HuH-7.5 (cell line): ENCODE measurements at places on chromosomes 1 and 21.

GRCh38 chr1:108601708-108602410 lies 42.0 kb downstream of the EEIG2 start:
- no peak for DNase-seq

GRCh38 chr1:236800002-236800620 lies 5.0 kb downstream of the MTR start:
- DNase-seq = no peak

DNA sequence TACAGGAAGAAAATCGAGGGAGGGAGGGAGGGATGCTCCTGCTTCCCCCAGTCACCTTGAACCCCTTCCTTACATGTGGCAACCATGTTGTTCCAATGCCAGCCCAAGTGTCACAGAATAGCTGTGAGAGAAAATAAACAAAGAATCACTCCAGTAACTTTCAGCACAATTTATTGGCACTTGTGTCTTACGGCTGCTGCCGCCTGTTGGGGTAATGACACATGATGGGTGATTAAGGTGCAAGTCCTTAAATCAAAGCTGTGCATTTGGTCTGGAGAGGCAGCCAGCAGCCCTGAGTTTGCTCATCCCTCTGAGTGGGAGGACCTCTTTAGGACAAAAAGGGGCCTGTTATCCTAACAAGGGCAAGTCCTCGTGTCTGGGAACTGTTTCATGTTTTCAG lies 377.7 kb downstream of the PCP4 start:
- DNase-seq = no peak

DNA sequence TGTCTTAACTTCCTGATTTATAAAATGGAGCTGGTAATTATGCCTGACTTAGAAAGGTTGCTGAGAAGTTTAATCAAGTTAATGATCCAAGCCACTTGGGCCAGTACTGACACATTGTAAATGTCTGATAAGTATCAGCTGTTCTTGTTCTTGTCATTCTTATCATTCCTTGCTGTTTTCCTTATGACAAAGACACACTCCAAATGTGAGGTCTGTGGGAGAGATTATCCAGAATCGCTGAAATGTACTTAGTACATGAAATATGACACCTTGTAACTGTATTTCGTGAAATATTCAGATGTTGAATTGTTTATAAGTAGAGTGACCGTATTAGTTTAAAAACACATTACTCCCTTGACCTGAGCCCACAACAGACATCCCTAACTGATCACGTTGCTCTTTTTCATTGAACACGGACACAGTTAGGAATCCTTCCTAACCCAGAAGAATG lies 6.1 kb downstream of the AADACL4 start:
- no peak for DNase-seq

- no peak for DNase-seq
These were observed 151.5 kb downstream of the ST6GALNAC5 start for GRCh38 chr1:77018761-77019160.

DNA sequence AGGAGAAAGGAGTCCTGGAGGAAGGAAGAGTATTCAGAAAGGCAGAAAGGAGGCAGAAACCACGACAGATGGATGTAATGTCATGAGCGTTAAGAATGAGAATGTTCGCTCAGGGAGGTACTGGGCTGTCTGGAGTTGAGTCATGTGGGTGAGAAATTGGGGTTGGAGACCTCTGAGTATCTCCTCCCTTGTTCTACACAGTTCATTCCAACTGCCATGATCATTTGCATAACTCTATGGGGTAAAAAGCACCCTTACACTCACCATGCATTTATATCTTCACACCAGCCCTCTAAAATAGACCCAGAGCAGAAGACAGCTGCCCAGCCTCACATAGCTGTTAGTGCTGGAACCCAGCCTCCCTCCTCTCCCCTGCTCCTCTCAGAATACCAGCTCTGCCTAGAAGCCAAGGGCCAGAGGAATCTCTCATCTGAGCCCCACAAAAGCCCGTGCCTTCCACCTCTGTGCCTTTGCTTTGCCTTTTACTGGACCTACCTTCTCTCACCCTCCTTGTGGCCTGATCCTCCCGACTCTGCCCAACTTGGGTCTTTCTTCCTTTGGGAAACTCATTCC lies 85.2 kb downstream of the BEND5 start:
- DNase-seq = no peak

DNA sequence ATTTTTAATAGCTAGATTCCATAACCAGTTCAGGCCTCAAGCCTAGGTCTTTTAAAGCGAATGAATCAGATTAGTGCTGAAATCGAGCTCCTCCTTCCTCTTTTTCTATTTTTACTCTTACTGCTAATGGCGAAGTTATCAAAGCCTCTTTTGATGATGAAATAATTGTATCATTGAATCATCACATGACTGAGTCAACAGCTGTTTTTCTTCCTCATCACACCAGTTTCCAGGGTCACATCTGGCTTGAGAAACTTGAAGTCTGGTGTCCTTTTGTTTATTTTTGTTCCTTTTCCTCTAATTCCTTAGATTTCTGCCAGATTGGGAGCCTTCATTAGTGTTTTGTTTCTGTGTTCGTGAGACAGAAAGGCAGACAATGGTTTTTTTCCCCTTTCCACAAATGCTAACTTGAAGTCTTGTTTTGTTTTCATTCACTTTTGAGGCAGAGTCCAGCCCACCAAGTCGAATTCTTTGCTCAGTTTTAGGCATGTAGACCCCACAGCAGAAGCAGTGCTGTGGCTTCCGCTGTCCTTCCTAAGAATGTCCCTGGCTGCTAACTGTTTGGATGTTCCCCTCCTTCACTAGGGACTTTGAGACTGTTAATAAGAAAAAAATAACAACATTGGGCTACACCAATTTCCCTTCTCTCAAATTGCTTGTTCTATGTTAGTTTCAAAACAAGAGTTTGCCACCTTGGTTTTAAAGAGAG lies 51.9 kb upstream of the FMOD start:
- DNase-seq = no peak

GRCh38 chr1:184504040-184504954 lies 117.5 kb downstream of the C1orf21 start:
- DNase-seq = no peak

GRCh38 chr21:46411691-46412090 lies 47.0 kb upstream of the DIP2A start:
- no peak for DNase-seq

DNA sequence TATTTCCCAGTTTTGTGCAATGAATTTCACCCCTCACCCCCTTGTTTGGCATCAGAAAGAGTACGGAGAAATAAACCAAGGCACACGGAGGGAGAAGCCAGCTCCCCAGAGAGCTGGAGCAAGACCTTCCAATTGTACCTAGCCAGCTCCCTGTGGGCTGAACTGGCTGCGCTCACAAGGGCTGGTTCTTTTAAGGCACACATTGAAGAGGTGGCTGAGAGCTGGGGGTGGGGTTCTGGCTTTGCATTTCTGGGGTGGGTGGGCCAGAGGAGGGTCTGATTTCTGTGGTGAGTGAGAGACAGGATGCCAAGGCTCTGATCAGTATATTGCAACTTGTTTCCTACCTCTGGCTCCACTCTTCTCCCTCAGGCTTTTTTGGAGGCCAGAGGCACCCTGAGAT lies 39.5 kb upstream of the NFASC start:
- no peak for DNase-seq

GRCh38 chr1:225768662-225769426 lies 8.8 kb upstream of the SRP9 start:
- peak; percentile 59 for DNase-seq

- no peak for DNase-seq
These were observed 49.3 kb downstream of the CLCA4 start for GRCh38 chr1:86596224-86596623.

- no peak for DNase-seq
These were observed 30.0 kb upstream of the PADI6 start for GRCh38 chr1:17342014-17342441.

- no peak for DNase-seq
These were observed 7.3 kb downstream of the CSTB start for GRCh38 chr21:43768868-43769167.

- DNase-seq = no peak
These were observed 60.4 kb downstream of the VANGL2 start for GRCh38 chr1:160460683-160461287.

DNA sequence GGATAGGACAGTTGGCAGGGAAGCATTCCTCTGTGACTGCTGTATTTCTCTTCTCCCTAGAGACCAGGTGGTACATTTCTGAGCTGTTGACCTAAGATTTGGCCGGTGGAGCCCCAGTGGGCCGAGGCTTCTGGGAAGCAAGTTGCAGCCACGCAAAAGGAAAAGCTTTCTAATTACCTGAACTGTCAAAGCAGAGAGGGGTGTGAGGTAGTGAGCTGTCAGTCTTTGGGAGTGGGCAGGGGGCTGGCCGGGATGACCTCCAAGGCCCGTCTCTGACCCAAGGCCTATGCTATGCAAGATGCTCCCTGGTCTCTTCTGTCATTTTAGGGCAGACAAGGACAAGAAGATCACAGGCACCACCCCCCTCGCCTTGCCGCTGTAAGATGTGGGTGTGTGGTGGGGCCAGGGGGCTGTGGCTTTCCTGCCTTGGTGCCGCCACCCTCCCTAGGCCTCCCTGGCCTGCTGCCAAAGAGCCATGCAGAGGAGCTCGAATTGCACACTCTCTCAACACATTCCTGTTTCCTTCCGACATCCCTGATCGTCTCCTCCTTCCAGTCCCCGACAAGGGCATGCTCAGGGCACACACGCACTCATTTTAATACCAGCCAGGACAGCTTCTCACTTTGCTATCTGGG lies 7.7 kb downstream of the PADI1 start:
- DNase-seq = no peak

DNA sequence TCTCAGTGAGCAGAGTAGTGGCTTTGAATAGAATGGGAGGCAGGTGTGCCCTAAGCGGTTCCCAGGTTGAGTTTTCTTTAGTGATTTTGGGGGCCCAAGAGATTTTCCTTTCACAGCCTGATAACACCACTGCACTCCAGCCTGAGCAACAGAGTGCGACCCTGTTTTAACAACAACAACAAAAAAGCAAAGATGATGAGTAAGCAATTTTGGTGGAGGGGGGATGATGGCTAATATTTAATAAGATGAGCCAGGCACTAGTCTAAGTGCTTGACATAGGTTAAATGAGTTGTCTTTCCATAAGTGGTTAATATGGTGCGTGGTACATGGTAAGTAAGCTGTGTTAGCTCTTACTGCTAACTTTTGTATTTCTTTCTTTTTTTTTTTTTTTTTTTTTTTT lies 2.0 kb downstream of the RNPEP start:
- no peak for DNase-seq

DNA sequence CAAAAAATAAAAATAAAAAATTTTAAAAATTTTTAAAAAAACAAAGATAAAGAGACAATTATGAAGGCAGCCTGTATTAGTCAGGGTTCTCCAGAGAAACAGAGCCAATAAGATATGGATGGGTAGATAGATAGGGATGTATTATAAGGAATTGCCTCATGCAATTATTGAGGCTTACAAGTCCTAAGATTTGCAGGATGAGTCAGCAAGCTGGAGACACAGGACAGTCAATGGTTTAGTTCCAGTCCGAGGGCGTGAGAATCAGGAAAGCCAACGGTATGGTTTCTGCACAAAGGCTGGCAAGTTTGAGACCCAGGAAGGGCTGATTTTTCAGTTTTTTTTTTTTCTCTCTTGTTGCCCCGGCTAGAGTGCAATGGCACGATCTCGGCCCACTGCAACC lies 24.1 kb upstream of the EIF4G3 start:
- DNase-seq = no peak

DNA sequence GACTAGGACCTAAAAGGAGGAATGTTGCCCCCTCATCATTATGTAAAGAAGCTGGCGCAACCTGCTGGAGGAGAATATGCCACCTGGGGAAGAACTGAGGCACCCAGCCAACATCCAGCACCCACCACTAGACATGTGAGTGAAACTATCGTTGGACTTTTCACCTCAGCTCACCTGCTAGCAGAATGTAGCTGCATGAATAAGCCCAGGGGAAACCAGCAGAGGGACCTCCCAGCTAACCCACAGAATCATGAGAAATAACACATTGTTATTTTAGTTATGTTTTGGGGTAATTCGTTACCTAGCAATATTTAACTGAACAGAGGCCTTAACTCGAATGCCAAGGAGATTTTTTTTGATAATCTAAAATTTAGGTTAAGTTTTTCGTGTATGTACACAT lies 542.5 kb upstream of the DAB1 start:
- no peak for DNase-seq

DNA sequence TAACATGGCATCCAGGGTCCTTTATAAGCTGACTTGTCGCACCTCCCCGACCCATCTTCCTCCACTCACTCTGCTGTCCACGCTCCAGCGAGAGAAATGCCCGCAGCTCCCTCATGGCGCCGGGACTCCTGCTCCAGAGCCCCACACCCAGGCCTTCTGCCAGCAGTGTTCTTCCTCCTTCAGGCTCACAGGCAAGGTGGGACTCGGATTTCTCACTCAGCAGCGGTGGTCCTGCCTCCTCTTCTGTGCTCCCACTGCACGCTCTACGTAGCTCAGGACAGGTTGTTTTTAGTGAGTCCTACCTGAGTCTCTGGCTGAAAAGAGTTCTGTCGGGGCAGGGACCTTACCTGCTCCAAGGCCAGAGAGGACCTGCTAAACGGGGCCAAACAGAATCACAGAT lies 11.2 kb downstream of the THEMIS2 start:
- no peak for DNase-seq

DNA sequence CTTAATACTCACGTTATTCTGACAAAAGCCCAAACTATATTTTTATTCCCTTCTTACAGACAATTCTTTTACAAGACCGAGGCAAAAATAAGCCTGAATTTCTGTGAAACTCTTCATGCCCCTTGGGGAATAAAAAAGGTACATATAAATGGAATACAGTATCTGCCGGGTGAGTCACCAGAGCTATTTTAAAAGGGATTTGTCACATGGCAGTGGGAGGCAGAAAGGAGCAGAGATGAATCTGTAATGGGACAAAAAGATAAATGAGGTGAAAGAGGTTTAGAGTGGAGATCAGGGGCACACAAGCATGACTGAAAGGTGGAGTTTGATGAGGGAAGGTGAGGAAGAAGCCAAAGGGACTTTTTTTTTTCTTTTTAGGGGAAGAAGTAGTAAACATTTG lies 8.8 kb downstream of the XCL1 start:
- DNase-seq = no peak

DNA sequence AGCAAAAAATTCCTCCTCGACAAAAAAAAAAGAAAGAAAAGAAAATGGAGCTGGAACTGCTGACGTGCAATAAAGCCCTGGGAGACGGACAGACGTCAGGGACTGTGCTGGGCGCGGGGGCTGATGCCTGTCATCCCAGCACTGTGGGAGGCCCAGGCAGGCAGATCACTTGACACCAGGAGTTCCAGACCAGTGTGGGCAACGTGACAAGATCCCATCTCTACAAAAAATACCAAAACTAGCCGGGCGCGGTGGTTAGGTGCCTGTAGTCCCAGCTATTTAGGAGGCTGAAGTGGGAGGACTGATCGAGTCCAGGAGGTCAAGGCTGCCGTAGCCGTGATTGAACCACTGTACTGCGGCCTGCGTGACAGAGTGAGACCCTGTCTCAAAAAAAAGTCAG lies 3.6 kb upstream of the ANKRD65 start:
- DNase-seq = no peak

- DNase-seq = peak; percentile 65
These were observed 32.3 kb downstream of the CCN1 start for GRCh38 chr1:85612704-85613361.

DNA sequence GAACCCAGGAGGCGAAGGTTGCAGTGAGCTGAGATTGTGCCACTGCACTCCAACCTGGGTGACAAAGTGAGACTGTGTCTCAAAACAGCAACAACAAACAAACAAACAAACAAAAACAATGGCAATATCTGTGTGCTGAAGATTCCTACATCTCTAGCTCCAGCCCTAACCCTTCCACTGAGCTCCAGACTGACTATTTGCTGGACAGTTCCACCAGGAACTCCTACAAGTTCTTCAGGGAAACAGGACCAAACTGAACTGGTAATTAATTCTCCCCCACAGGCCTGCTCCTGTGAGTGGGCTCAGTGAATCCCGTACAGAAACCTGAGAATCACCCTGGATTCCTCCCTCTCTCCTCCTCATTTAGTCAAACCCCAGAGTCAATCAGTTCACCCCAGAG lies 1.5 kb downstream of the SERPINC1 start:
- DNase-seq = no peak
